Activated gamma-delta T cell treated with Interleukin-2 at 50 U/mL for 16 hours (primary cell): ENCODE measurements at places on chromosomes 7 and 10.
A peak's percentile ranks its signal among the peaks of the same experiment; 100 is the strongest.

GRCh38 chr7:18770154-18770811, 274.7 kb downstream of the HDAC9 start:
- DNase-seq, result no peak

GRCh38 chr10:89414879-89415821, 782 bp downstream of the IFIT5 start:
- peak; percentile 22 for DNase-seq

DNA sequence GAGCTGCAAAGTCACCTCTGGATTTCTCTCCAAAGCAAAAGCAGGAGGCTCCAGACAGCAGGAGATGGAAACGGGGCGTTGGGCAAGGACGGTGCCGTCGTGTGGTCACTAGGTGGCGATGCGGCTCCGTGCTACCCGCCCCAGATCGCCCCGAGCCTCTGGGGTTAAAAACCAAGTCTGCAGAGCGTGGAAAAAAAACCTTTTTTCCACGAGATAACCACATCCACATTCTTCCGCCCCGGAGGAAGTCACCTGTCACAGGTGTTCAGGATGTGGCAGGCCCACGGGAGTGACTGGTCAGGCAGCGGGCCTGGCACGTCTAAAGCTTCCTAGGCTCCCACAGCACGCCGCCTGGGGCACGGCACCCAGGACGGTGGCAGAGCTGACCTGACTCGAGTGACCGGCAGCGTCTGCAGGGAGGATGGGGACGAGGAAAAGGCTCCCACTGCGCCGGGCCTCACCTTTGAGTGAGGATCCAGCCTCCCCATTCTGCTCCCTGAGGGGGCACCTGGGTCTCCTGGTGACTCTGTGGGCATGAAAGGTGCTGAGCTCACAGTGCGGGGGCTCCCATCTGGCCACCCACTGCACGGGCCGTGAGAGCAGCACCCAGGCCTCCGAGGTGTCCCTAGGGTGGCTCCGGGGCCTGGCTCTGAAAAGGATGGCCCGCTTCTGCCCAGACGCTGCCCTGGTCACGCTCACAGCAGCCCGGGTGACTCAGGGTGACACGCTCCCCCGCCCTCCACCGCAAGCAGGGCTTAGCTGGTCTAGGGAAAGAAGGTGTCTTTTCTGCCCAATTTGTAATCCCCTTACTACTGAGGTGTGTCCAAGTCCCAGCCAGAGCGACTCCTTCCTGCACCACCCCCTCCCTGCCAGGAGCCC, 71.3 kb upstream of the TNRC18 start:
- DNase-seq, result peak; percentile 73

DNA sequence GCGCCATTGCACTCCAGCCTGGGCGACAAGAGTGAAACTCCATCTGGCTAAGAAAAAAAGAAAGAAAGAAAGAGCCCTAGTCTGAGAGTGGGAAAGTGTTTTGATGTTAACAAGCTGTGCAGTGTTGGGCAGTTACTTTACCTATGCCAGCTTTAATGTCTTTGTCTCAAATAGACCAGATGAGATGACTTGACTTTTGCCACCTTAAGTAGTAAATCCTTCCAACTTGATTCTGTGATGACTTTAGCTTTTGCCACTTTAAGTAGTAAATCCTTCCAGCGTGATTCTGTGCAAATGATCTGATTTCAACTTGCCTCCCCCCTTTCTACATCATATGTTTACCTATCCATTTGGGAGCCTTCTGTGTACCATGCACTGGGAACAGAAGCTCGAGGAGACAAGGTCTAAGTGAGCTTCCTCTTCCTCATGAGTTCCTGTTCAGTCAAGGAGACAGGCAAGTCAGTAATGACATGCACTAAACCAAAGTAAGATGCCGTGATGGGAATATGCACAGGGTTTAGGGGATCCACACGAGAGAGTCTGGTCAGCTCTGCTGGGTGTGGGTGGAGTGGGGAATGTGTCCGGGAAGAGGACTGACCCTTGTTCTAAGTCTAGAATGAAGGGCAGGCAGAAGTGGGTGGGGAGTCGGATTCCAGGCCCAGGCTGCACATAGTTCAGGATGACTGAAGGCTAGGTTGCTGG, 17.2 kb downstream of the INPP5F start:
- DNase-seq, result no peak

- no peak for DNase-seq
Measured at GRCh38 chr7:51034521-51035264, 252.0 kb upstream of the GRB10 start.

DNA sequence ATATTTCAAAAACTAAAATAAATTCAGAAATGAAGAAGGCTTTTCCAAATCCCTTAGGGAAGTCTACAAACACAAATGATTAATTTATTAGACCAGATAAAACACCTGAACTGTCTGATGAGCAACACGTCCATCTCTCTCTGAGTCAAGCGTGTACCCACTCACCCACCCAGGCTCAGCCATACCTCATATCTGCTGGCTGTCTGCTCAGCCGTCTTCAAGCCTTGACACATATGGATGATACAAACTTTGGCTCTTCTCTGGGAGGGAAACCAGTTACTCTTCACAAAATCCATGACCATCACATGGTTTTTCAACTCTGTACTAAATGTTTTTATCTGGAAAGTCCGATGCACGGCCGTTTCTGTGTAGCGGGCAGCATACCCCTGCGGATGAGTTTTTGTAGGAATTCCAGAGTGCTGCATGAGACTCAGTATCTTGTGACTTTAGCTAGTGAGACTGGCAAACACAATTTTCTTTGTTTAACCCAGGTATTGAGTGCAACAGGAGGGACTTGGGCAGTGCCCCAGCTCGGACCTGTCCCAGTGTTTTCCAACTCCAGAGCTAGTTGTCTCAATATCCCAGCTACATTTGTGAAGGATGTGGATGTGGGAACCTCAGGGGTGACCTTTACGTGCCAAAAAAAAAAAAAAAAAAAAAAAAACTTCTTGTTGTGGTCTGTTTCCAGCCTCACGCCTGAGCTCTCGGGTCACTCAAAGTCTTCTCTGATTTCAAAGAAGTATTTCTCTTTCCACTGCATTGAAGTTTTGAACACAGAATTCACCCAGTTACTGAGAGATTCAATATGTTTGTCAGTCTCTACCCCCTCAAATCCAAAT, at the start of gene C10orf90:
C10orf90 (minus strand) TSS at position 638 of the 839 bp plus-strand sequence; CDS start at position 425, 213 bp downstream.
- DNase-seq, result no peak

DNA sequence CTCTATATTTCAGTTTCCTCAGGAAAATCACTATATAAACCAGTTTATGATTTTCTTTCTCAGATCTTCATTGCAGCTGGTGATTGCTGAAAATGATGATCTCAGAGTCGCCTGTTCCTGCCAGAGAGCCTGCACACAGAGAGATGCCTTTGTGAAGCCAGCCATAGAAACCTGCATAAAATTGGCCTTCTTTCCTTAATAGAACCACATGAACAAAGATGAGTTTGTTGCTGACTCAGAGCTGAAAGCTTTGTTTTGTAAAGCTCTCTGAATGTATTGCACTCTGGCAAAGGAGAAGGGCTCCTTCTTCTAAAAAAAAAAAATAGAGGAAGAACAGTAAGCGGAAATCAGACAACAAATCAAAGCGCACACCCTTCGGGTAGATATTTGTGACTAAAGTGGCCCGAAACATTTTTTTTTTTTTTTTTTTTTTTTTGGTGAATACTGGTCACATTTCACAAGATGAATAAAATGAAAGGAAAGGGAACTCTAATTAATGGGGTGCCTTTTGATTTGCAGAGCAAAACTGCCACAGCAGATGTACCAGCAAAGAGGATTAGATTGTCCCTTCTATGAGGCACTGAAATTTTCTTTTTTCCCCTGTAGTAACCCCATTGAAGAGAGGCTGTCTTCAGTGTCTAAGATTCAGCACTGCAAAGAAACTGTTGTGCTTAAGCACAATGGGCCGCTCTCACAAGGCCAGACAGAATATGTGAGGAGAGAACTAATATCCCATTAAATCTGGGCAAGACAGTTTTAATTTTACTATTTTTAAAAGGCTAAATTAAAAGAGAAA, 75.1 kb upstream of the PTPRZ1 start:
- no peak for DNase-seq

DNA sequence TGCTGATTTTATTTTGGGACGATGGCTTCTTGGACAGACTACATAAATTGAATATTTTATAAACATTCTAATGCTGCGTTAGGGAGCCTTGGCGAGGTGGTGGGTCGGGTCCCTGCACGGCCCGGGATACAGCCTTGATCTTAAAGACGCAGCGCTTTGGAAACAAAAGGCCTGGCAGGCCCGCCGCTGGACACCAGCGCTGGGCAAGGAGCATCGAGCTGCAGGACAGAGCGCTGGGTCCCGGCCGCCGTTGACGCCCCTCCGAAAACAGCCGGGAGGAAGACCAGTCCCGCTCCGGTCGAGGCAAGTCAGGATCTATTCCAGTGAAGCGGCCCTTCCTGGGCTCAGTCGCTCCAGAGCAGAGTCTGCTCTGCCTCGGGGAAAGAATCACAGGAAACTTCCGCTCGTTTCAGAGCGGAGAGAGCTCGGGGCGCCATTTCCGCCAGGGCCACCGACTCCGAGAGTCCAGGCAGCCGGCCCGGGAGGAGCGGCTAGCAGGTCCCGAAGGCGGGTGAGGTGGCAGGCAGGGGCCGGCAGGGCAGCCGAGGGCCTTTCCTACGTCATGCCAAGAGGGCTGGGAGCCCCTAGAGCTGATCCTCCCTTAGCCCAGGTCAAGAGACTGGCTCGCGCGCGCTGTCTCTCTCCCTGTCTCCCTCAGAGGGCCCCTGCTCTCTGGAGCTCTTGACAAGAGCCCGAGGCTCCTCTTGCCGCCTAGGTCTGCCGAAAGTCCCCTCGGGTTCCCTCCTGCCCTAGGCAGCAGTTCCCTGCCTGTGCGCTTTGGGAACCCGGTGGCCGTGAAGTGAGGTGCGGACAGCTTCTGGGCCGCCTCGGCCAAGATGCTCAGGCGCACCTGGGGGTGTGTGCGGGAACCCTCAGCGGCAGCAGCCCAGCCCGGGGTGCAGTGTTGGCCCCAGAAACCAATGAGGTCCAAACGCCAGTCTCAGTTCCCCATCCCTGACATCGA, 1.4 kb upstream of the DRGX start:
- no peak for DNase-seq

DNA sequence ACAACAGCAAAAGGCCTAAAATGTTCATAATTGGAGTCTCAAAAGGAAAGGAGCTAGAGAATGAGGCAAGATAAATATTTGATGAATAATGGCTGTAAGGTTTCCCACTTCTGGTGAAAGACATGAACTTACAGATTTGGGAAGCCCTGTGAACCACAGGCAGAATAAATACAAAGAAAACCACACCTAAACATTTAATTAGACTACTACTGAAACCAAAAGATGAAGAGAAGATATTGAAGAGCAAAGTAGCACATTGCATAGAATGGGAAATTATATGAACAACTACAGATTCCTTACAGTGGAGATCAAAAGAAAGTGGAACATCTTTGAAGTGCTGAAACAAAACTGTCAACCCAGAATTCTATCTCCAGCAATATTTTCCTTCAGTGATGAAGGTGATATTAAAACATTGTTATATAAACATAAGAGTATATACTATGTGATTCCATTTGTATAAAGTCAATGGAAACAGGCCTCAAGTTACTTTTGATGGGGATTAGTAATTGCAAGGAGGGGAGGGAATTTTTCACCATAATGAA, 191.3 kb upstream of the KAT6B start:
- no peak for DNase-seq

DNA sequence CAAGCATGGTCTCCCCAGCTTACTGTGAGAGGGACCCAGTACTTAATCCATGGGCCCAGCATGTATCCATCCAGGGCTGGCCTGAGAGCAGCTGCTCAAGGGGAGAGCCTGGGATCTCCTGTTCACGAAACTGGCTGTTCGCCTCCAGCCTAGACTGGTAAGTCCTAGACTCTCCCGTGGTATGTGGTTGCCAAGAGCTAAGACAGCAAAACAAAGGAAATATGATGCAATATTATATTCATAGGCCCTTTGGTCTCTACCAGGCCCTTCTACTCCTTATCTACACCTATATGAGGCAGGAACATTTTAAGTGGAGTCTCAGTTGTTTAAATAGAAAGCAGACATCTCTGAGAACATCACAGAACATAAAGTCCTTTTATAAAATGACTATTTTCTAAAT, 28.9 kb upstream of the STK17A start:
- no peak for DNase-seq

DNA sequence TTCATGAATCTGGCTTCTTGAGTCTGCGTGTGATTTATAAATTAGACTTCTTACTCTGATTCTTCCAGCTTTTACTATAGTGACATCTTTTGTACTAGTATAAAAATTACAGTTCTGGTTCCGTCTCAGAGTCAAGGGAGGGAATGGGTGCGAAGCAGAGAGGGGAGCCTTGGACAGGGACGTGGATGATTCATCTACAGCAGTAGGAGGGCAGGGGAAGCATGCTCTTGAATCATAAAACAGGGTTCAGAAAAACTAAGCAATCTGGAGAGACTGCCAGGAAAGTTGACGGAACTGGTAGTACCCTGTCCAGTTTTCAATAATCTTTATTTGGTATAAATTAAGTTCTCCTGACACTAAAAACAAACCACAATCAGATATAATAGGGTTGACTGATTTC, 58.1 kb downstream of the ITGA8 start:
- no peak for DNase-seq

DNA sequence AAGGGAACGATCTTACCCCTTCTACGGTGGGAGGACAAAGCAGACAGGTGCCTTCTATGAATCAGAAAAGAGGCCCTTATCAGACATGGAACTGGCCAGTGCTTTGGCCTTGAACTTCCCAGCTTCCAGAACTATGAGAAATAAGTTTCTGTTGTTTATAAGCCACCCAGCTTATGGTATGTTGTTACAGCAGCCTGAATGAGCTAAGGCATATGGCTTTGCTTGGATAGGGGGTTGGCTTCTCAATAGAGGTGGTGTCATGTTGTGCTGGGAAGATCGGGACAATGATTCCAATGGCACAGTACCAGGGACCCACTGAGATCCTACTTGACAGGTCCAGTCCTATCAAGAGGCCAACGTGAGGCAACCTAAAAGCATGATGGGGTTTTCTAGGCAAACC, 183.4 kb upstream of the BMPER start:
- no peak for DNase-seq

DNA sequence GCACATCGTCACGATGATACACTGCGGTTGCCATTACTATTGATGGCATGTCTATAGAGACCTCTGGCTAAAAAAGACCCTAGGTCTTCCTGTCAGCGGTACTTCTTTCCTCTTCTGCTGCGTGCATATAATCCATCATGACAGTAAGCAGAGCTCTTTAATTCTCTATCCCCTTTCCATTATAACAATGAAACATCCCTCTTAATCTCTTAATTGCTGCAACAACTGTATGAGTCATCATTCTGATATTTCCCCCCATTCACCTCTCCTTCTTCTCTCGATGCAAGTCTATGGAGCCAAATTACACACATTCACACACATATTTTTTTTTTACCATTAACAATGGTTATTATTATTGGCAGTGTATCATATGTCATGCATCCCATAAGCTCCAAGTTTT, 45.2 kb upstream of the AKR1E2 start:
- no peak for DNase-seq

GRCh38 chr7:85191383-85191782, 4.5 kb upstream of the SEMA3D start:
- no peak for DNase-seq
